ENCODE measurements at places on chromosomes 2 and 18.

DNA sequence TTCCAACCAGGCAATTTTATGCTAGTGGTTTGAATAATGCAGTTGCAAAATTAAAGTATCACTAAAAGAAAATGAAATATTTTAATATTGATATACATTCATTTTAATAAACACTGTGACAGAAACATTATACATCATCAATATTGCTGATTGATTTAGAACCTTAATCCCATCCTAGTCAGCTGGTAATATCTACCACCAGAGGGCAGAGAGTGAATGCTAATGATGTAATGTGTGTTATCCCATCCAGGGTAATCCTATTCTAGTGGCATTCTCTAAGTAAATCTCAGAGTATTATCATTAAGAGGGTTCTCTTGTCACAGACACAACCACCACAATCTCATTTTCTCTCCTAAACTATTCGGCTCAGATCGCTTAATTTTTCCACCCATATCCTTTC is 477.4 kb downstream of the CPS1 start:
- no peak for DNase-seq

DNA sequence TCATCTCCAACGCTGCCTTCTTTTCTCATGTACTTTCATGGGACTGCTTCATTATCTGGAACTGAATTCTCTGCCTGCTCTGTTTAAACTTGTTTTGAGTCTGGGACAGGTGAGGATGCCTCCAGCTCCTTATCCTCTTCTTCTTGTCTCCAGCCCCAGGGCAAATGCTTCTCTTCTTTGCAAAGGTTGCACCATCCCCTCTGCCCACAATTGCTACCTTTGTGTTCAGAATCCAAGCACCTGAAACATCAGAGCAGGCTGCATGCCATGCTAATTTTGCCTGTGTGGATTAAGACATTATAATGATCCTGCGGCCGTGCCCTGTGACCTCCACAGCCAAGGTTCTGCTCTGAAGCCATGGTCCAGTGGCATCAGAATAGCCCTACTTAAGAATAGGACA is 309.5 kb downstream of the EPHA4 start:
- no peak for DNase-seq

- DNase-seq: no peak
Observed at GRCh38 chr2:106026271-106027190, 167.6 kb downstream of the UXS1 start.

DNA sequence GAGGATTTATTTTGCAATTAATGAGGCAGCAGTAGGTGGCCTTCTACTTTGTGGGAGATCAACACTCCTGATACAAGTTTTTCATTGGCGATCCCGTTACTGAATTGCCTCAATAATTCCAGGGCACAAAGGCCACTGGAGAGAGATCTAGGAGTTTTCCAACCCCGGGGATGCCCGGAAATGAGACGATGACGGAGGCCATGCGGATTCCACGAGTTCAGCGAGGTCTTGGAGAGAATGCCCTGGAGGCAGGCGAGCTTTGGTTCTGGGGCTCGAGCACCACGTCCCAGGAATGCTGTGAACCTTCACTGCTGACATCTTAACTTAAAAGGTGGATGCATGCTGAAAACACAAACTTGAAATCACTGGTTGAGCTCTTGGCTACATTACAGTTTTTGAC is 74.2 kb downstream of the LDLRAD4 start:
- no peak for DNase-seq

DNA sequence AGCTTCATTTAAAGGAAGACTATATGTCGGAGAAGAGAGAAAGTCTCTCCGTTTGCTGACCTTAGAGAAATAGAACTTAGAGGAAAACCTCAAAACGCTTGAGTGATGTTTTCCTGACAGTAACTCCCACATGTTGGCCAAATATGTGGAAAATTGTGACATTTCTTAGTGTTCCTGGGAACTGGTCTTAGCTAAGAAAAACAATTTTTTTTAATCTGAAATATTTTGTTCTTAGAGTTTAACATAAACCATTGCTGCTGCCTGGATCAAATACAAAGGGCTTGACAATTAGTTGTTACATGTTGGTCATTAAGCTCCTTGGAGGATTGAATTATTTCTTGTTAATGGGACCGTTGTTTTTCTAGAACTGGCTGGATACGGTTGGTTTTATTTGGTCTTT is 16.3 kb downstream of the DYNC2LI1 start:
- no peak for DNase-seq
